ENCODE measurements at places on chromosomes 12 and 14. TPM values are rescaled to one million over a fixed set of nuclear protein-coding genes. Genes with fewer than 3 reads are reported as not detected.

The POTEM gene
- not detected for total RNA-seq

The AVPR1A gene
- 6.0 TPM for total RNA-seq

The PRH2 gene
- total RNA-seq = not detected

The GDF3 gene
- 0.84 TPM for total RNA-seq

The RHEBL1 gene
- 1.1 TPM for total RNA-seq

DNA sequence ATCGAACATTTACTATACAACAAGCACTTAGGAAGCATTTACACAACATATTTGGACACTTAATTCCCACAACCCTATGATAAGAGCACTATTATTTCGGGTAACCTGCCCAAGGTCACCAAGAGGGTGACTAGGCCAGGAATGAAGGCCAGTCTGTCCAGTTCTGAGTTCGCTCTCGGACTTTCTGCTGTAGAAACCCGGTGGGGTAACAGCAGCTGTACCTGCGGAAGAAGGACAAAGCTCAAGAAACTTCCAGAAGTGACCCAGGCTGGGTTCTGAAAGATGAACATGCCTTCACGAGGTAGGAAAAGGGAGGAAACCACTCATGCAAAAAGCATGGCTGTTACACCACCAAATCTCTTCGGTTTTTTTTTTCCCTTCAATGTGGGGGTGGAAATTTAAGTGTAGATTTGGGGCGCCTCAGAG, 10.8 kb downstream of the PLA2G1B start:
- peak; percentile 32 for DNase-seq

DNA sequence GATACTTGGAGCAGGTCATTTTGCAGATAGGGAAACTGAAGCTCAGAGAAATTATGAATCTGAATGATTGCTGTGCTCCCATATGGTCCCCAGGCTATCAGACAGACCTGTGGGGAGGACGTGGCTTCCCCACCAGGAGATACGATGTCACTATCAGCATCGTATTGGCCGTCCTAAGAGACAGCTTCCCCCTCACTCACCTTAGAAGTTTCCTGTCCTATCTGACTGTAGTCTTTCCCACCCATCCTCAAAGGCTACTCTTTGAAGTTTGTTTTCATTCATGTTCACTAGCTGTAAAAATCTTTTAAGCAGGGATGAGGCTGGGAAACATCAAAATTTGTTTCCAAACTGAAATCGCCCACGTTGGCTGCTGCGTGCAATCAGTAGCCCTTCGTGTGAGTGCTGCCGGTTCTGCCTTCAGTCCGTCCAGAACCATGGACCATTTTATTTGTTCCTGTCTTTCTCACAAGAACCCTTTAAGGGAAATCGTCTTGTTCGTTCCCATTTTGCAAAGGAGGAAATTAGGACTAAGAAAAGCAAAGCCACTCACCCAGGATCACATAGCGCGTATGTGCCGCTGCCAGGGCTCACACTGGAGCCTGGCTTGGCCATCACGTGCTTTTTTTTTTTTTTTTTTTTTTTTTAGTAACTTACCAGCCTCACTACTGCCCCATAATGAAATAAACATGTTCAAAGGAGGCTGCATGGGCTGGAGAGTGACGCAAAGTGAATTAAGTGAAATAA, 1.0 kb upstream of the KDM2B start:
- no peak for DNase-seq

- no peak for DNase-seq
Observed at GRCh38 chr12:106987846-106988245, 900 bp upstream of the MTERF2 start.

GRCh38 chr14:68512088-68512487, 280.8 kb downstream of the ZFP36L1 start:
- DNase-seq = no peak

DNA sequence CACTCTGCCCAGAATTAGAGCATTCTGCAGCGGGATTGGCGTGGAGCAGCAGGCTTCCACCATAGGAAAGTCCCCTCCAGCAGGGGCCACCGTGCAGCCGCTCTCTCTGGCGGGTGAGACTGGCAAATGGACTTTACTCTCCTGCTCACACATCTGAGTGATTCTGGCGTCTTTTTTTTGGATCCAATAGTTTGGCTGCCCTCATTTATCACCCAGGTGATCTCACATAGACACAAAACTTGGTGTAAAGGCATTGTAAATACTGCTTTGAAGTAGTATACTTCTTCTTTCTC, 130.3 kb downstream of the TGFB3 start:
- DNase-seq = no peak

DNA sequence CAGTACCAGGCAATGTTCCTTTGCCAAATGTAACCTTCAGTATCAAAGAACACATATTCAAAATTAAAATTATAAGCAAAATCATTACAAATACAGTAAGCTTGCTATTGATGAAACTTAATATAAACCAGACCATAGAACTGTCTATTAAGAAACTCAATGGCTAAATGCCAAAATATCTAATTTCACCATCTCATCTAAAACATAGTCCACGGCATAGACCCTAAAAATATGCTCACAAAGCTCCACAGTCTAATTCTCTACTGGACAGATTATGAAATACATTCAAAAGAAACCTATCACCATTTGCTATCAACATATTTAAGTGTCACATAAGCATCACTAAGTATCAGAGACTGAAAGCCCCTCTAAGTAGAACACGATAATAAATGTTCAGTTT, 25.2 kb downstream of the DUSP16 start:
- no peak for DNase-seq

GRCh38 chr12:128872303-128872702, 19.0 kb downstream of the GLT1D1 start:
- no peak for DNase-seq

DNA sequence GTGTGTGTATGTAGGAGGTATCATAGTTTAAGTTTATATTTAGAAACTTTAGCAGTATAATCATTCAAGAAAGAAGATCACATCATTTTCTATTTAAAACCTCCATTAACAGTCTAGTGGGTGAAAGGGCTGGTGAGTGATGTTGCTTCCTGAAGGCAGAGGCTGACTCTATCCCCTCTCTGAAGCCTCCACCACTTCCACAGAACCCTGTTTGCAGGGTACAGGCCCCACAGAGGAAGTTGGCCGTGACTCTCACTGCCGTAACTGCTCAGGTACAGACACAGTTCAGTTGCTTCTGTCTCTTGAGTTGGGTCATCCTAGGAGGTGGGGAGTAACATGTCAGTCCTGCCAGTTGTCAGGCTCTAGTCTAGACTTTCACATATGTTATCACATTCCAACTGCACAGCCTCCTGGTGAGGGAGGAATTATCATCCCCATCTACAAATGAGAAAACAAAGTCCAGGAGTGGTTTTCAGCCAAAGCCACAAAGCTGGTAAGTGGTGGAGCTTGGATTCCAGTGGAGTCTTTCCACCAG, 31.5 kb downstream of the CFL2 start:
- DNase-seq = no peak

DNA sequence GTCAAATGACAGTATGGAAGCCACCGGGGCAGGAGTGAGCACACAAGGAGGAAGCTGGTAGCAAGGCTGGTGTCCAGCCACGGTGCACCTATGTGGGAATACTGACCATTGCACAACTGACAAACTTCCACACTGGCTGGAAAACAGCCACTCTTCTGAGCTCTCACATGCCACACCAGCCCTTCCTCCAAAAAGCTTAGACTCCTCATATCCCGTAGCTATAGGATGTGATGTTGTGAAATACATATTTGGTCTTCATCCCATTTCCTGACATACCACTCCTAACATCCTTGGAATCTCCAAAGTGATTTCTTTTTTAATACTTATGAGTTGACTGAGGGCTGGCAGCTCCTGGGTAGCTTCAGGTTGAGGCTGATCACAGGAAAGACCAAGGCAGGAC, 103.6 kb downstream of the NTF3 start:
- no peak for DNase-seq

DNA sequence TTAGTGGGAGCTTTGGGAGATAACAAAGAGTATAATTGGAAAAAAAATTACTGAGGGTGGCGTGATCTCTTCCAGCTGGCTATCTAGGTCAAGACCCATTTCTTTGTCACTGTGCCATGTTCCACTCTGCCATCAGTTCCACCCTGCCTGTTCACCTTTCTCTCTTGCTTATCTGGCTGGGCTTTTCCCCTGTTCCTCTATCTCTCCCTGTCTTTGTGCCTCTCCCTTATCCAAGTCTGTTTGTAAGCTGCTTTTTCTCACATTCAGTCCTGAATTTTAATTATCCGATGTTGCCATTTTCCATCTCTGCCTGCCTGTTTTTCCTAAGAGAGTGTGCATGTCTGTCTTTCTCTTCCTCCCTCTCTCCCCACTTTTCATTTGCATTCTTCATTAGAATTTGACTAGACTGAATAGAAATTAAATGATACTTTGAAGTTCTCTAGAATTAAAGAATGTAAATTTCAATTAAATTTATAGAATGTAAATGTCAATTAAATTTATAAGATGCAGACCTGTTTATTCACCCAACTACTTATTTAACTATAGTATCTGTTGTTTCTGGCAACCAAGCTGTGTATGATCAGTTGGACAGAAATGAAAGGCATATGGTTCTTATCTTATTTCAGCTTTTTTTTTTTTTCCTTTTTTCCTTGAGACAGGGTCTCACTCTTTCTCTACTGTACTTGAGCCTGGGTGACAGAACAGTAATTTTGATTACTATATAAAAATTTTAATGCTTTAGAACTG, 40.9 kb upstream of the A2ML1 start:
- DNase-seq = no peak

- DNase-seq = peak; percentile 93
Observed at GRCh38 chr14:102046337-102047278, 40.2 kb downstream of the HSP90AA1 start.

DNA sequence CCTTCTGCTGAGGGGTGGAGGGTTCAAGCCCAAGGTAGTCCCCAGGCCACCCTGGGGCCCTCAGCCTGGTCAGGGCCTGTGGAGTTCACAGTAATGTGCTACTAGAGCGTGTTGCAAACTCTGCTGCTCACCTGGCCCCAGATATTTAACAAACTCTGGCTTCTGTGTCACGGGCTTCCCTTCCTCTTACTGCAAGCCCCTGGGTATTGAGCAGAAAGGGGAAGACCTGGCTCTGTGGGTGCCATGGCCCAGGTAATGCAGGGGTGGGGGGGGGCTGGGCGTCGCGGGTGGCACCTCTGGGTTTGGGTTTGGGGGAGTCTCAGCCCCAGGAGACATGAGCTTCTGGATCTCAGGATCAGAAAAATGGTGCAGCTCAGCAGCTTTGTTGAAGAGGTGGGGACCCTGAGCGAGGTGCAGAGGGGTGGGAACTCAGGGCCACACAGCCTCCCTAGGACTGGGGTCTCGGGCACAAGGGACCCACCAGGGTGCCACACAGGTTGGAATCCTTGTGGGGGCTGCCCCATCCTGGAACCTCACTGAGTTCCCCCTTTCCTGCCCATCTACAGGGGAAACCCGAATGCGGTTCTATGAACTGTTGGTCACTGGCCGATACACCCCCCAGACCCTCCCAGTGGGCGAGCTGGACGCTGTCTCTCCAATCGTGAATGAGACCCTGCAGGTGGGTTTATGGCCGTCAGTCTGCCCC, 4.0 kb downstream of the SETD1B start:
- DNase-seq = no peak

DNA sequence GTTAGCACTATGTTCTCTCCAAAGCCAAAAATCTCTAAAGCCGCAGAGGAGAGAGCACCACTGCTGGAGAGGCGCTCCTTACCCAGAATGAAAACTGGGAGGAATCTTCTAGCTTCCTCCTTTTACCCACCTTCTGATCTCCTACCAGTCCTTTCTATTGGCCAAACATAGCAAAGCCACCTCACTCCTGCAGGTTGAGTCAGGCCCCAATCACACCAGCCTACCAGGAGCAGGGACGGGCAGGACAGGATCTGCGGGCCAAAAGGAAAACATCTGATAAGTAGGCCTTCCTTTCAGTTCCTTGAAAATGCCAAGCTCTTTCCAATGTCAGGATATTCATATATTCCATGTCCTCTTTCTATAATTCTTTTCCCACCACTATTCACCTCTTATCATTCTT, 197.7 kb upstream of the CNOT2 start:
- DNase-seq = no peak

- peak; percentile 47 for DNase-seq
Observed at GRCh38 chr12:131347345-131347714, 363.6 kb upstream of the SFSWAP start.

GRCh38 chr12:50419112-50419909, 18.6 kb downstream of the LARP4 start:
- DNase-seq = no peak

DNA sequence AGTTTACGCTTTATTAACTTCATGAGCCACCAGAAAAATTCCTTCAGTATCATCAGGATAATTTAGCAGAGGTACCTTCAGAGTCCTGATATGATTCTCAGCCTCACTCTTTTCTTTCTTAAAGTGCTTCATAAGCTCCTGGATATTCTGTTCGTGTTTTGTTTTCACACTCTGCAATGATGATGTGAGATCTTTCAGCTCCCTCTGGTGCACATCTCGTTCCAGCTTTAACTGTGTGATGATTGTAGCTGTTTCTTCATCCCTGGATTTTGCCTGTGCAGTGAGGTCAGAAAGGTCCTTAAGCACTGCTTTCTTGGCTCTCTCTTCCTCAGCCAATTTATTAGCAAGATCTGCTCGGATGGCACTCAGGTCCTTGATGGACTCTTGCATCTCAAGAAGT, 156.7 kb downstream of the CEP128 start:
- DNase-seq = no peak

- DNase-seq = no peak
Observed at GRCh38 chr12:98370976-98371375, 144.4 kb upstream of the TMPO start.

DNA sequence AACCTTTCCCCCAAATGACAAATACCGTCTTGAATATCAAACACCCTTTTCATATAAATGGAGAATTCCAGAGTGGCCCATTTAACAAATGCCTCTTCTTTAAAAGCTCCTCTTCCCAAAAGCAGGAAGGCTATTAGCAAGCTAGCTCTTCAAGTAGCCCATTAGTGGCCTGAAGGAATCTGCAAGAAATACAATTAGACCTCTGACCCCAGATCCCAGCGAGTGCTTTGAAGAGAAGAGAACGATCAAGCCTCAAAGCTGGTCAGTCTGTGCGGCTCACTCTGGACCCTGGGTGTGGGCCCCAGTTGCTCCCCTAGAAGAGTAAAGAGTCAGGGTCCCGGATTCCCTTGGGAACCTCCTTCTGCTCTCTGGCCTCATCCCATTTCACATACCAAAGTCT, 325.6 kb downstream of the NUAK1 start:
- no peak for DNase-seq

DNA sequence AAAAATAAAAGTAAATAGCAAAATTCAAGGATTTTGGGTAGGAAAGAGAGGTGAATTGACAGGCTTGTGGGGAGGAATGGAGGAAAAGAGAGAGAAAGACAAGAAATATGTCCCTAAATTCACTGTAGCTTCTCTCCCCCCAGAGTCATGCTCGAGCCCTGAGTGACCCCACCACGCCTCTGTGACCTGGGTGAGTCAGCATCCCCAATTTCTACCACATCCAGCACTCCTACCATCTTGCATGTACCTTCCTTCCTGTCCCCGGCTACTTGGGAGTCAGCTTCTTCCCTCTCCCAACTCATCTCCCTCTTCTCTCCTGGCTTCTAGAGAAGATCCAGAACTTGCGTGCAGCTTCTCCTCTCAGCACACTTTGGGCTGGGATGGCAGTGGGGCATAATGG, 9.8 kb downstream of the ZNF219 start:
- no peak for DNase-seq

DNA sequence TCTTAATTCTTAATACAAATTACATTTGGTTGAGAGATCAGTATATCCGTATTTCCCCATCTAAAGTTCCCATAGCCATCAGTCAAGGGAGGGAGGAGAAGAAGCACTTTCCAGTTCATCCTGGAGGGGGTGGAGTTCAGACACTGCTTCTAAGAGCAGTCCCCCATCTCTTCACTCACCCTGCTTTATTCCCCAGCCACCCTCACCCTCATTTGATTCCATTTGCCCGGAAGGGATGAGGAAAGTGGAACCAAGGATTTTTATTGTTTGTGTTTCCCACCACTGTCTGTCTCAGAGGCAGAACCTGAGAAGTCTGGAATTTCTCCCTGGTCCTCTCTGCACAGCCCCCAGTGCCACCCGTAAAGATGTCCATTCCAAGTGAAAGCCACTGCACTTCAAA, 134.2 kb upstream of the HIF1A start:
- DNase-seq = no peak

All from aorta (tissue), 5 donors.